NCI-H1092 treated with DMSO at 0.1 percent for 48 hours (cell line): ENCODE measurements at places on chromosomes 12 and 14.

GRCh38 chr12:14239935-14240872, 125.3 kb upstream of the ATF7IP start:
- no peak for DNase-seq

GRCh38 chr12:47717046-47717442, 8.2 kb downstream of the ENDOU start:
- DNase-seq: no peak

GRCh38 chr12:6182279-6182898, 17.8 kb upstream of the CD9 start:
- DNase-seq: no peak

GRCh38 chr12:121009741-121010140, 6.5 kb downstream of the C12orf43 start:
- no peak for DNase-seq

GRCh38 chr14:95123891-95124579, 33.3 kb downstream of the DICER1 start:
- no peak for DNase-seq

DNA sequence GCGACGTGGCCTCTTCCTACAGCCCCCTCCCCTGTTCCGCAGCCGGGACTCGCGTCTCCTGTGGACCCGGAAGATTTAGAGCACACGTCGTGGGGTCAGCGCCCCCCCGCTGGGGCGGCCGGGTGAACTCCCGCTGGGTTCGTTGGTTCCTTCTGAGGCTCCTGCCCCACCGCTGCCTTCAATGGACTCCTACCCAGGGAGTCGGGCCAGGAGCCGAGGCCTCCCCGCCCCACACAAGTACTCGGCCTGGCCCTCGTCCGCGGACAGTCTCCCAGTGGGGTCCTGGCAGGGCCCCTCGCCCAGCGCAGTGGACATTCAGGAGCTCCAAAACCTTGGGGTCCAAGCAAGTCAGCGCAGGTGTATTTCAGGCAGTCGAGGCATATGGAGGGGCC, 1.2 kb downstream of the MMP17 start:
- DNase-seq: no peak

DNA sequence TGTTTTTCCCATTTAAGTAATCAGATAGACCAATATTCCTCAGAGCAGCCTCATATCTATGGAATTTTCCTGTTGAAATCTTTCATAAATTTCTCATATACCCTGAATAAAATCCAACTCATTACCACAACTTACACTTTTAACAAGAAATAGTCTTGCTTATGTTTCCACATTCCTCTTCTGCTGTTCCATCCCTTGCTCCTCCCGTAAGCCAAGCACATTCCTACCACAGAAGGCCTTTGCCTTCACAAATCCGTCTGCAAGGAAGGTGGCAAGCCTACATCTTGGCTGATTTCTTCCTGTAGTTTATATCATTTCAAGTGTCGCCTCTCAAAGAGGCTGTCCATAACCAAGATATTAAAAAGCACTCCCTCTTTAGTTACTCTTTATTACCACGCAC, 127.7 kb downstream of the C12orf50 start:
- no peak for DNase-seq

DNA sequence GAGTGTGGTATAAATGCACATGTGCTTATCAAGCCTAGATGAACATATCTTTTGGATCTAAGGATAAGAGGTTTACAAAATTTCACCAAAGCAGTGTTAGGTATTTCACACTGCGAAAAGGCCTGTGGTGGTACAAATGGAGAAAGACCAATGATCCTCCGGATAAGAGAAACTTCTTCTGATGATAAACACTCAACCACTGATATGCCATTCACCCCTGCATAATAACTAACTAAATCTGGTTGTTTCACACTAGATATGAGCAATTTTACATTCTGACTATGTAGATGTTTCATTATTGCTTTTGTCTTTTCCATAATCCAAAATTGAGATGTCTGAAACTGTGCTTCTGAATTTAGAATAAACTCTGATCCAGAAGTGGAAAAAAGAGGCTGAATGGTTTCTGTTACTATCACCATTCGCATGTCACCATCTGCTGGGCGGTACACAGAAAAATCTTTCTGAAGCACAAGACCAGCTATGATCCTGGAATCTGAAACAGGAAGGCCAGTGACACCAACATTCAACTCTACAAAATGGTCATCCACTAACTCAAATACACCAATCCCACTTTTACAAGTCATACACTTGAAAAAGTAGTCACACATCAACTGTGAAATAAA, 1.3 kb downstream of the BBS10 start:
- no peak for DNase-seq

GRCh38 chr12:98868076-98868475, 223.0 kb downstream of the APAF1 start:
- DNase-seq: no peak

DNA sequence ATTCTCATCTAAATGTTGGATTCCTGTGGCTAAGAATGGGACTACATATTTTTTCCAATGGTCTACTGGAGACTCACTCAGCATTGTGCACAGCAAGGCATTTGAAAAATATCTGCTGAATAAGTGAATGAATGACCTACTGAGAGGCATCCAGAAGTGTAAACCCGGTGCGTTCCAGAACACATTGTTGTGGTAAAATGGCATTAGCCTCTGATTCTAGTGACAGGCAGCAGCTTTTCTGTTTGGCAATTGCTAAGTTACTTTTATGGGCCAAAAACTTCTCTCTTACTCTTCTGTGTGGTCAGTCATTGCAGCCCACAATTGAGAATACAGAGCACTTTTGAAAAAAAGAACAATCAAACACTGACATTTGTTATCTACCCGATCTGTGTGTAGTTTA, 36.5 kb downstream of the WIF1 start:
- no peak for DNase-seq
